ENCODE measurements at places on chromosomes 7 and 10. TPM values are rescaled to one million over a fixed set of nuclear protein-coding genes. Genes with fewer than 3 reads are reported as not detected.

DNA sequence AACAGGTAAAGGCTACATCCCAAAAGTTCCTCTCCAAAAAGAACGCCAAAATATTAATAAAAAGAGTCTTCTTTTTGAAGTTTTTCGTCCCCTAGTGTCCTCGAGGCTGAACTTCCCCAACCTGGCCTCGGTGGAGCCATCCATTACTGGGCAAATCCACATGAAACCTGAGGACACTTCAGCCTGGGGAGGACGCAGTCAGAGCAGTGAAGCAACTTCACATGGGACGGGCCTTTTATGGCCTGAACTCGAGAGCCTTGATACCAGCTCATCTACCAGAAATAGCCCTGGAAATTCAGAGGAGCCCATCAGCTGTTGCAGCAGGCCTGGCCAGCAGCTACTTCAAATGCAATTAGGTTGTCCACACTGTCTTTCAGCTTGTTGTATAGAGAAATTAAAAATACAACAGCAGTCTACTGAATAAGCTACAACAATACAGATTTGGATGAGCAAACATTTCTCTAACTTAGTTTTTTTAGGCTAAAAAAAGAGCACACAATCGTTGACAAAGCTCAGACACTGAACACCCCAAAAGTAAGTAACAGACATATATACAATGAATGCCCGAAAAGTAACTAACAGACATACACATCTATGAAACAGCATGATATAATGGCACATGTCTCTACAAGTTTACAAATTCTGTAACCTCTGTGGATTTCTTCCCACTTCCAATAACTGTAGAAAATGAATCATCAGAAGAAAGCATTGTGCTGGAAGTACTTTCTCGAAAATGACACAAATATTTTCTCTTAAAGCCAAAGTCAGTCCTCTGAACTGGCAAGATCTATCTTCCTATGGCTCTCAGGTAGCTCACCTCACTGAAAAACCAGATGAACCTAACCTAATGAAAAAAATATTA is at the start of gene SVIL:
Gene SVIL (minus strand): TSS at position 208 of the 862 bp plus-strand sequence. CDS start 79,913 bp downstream, outside the sequence.
- DNase-seq, result peak; percentile 33

DNA sequence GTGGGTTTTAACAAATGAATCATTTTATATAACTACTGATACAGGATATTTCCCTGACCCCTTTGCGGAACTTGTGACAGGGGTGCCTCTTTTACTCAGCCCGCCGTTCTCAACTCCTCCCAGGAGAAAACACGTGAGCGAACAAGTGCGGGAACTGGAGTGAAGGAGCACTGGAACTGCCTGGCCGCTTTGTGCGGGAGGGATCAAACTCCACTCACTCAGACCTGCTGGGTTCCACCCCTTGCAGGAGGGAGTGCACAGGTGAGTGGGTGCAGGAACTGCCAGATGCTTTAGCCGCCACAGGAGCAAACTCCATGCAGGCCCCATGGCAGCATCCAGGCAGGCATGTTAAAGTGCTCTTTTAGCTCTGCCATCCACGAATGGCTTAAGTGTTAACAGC is 513.4 kb upstream of the GRM3 start:
- no peak for DNase-seq

GRCh38 chr7:7805511-7806153 is 87.2 kb upstream of the RPA3 start:
- DNase-seq, result no peak

DNA sequence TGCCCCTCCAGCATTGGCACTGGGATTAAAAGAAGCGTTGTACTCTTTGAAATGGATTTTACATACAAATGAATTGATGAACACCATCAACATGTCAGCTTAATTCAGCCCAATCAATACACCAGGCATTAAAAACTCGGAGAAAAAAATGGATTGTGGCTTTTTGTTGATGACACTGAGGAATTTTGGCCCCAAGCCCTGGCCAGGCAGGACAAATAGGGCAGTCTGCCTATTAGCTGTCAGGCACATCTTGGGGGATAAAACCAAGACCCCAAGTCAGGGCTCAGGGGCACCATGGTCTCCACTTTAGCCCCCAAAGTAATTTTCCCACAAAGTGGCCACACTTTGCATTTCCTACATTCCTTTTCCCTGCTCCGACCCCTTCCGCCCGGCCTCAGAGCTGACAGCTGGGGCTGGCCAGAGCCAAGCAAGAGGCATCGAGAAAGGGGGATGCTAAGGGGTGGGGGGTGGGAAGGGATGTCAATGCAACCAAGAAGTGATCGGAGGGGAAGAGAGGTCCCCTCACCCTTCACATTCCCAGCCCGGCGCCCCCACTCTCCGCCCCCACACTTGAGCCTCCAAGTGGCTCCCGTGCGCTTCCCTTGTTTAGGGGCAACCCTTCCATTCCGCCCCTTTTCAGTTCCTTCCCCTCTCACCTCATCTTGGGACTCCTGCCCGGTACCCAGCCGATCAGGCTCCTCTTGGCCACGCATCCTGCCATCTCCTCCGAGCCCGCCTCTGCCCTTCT is 711 bp downstream of the HIP1 start:
- DNase-seq, result no peak

- DNase-seq, result no peak
These were observed 32.7 kb upstream of the PFKP start for GRCh38 chr10:3034616-3035015.

GRCh38 chr7:137146012-137146455 is 197.5 kb downstream of the PTN start:
- DNase-seq, result peak; percentile 84

- no peak for DNase-seq
These were observed 25.1 kb downstream of the SGCE start for GRCh38 chr7:94630855-94631254.

- DNase-seq, result no peak
These were observed 32.8 kb downstream of the SLC39A12 start for GRCh38 chr10:17984563-17984962.

DNA sequence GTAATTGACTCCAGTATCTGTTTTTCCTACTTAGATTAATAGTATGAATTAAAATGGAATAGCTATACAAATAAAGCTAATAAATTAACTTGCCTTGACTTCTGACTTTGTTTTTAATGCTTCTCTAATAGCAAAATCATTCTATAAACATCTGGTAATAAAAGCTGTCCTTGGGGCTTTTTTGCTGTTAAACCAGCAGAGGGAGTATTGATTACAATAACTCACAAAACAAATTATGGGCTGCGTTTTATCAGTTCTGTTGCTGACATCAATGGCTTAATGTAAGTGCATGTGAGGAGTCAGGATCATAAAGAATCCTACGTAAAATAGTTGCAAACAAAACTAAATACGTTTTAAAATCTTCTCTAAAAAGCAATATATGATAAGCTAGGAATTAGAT is 667.8 kb downstream of the PCDH15 start:
- no peak for DNase-seq

DNA sequence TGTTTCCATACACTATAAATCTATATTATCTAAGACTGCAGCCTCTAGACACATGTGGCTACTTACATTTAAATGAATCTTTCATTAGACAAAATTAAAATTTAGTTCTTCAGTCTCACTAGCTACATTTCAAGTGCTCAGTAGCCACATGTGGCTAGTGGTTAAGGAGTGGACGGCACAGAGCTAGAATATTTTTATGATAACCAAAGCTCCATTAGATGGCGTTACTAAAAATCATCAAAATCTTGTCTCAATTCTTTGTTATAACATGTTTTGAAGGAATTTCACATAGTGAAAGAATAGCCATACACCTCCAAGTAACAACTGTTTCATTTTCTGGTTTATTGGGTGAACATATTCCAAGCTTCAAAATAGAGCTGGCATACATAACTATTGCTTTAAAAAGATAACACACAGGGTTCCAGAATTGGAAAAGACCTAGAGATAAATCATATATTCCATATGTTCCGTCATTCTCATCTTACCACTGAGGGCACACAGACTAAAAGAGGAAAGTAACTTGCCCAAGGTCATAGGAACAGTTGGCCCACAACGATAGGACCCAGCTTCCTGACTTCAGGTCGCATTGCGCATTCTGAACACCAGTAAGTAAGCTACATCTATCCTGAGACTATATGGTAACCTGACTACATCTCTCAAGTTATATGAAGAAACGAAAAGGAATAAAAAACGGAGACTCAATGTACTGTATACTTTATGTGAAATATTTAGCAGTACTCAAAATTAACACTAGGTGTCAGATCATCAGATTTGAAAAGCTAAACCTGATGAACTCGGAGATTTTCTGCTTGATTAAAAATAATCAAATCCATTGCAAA is 66.6 kb downstream of the CAV1 start:
- DNase-seq, result no peak

- no peak for DNase-seq
These were observed 35.2 kb downstream of the EEPD1 start for GRCh38 chr7:36188266-36188665.

DNA sequence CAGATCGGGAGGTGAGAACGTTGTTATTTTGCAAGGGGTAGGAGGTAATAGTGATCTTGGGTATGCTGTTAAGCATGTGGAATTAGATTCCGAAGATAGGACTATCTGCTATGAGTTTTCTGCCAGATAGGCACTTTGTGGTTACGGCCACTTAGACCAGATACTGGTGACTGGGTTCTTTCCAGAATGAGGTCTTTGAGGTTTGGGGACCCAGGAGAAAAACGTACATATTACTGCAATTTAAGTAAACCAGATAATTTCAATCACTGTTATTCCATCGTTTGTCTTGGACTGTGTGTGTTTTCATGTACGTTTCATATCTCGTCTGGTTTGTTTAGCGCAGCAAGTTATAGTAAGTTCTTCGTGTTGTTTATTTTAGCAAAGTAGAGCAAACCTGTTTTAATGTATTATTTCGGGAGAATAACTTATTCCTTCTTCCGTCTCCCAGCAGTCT is 312 bp downstream of the ARL4A start:
- no peak for DNase-seq

GRCh38 chr10:113820507-113820906 is 33.4 kb downstream of the DCLRE1A start:
- peak; percentile 8 for DNase-seq

DNA sequence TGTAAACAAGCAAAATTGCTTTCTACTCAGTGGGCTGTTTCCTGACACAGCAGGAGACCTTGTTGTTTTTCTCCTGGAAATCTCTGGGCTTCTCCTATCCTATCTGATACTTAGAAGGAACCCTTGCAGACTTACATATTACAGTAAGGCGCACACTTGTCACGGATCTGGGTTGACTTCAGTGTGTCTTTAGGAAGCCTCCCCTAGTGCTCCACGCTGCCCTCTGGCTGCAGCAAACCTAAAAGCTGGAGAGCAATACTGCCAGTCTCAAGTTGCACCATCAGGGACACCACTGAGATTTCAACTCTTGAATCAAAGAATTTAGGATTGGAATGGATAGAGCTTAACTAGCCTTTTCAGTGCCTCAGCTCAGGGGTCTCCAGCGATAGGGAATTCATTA is 495.3 kb downstream of the LRMDA start:
- DNase-seq, result no peak

Gene PON3
- total RNA-seq, result not detected

Gene SUN3
- total RNA-seq, result 1.1 TPM

Gene VPS37D
- 6.3 TPM for total RNA-seq

Gene LRRD1
- 0.12 TPM for total RNA-seq

Measured in H4 (cell line).